ENCODE measurements at places on chromosomes 1 and 21.

- no peak for DNase-seq
Observed at GRCh38 chr21:17269760-17270159, 243.1 kb upstream of the CXADR start.

DNA sequence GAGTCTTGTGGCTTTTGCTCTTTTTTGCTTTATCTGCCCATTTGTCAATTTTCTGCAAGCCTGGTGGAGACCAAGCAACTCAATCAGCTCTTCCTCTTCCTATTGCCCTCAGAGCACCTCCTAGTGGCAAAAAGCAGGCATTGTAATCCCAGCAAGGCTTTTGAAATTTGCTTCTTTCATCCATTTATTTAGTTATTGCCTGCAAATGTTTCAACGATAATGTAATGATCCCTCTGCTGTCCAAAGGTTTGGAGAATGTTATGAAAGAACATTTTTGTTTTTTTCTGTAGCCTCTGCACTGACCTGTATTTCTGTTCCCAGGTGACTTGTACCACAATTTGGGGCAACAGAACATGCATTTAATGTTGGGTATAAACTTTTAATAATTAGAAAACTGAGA is 127.8 kb downstream of the GABPA start:
- DNase-seq = no peak

GRCh38 chr1:33684396-33685179 is 179.3 kb upstream of the HMGB4 start:
- no peak for DNase-seq

DNA sequence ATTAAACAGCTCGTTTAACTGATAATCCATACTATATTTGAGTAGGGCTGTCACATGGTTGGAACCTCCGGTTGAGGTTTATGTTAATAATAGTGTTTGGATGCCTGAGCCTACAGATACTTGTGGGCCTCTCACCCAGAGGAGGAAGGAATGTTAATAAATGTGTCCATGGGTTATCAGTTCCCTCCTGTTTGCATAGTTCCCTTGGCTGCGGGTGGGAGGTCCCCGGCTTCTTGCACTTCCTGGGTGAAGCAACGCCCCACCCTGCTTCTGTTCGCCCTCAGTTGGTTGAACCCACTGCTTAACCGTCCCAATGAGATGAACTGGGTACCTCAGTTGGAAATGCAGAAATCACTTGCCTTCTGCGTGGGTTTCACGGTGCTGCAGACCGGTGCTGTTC is 23.6 kb upstream of the GBP1 start:
- DNase-seq = no peak

- no peak for DNase-seq
Observed at GRCh38 chr1:186745531-186746146, 65.4 kb upstream of the PTGS2 start.

DNA sequence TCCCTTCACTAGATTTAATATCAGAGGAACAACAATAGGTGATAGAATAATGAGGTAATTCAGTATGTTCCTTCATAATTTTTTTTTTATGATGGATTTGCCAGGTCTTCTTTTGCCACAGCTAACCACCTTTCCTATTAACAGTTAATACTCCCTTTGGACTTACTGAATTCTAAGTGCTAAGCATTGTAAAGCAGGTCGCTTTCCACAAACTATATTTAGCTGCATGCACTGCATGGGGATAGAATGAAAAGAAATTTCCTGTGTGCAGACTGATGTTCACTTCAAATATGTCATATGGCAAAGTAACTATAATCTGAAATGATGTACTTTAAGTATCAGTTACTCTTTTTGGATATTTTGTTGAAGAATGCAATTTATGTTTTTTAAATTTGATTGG is 85.8 kb downstream of the GPR161 start:
- no peak for DNase-seq

GRCh38 chr1:147808025-147808424 is 47.6 kb upstream of the GJA5 start:
- DNase-seq = no peak

DNA sequence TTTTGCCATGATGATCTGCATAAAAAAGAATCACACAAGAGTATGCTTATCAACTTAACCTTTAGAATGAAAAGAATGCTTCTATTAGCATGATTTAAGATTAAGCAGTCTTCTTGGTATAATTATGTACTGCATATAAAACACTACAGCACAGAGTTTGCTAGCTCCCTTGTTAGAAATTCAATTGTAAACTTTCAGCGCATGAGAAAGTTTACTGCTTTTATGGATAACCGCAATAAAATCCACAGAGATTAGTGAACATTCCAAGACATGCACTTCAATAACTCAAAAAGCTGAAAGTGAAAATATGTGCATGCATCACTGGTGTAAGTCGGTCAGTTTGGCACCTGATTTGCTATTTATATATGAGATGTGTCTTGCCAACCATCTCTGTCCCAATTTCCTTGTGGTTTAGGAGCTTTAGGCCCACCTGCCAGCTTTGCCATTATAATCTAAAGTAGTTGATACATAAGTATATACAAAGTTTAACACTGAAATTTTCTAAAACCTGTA is 16.9 kb downstream of the CCT8 start:
- no peak for DNase-seq

DNA sequence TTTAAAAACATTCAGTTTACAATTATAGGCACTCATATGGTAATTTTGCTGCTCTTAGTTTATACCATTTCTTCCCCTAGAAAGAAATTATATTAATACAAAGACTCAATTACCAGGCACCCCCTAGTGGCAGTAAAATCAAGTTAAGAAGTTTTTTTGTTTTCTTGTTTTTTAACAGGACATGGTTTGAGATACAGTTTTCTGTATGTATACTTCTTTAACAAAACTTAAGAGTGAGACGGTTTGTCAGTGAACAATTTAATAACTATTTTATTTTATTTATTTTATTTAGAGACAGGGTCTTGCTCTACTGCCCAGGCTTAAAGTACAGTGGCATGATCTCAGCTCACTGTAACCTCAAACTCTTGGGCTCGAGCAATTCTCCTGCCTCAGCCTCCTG is 224.6 kb downstream of the FAF1 start:
- no peak for DNase-seq

GRCh38 chr1:39255222-39255621 is 50.7 kb downstream of the MACF1 start:
- no peak for DNase-seq

DNA sequence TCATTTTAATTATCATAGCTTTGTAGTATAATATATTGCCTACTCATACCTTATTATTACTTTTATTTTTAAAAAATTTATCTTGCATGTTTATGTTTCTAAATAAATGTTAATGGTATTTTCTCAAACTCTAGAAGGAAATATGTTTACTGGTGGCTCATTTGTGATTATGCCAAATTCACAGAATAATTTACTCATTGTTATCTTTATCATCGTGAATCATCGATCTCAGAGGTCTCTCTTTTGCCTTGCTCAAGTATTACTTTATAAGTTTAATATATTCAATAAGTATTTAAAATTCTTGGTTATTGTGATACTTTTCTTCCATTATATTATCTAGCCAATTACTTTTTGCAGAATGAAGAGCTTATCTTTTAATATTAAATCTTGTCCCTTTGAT is 836.7 kb upstream of the ADAMTS5 start:
- DNase-seq = no peak

DNA sequence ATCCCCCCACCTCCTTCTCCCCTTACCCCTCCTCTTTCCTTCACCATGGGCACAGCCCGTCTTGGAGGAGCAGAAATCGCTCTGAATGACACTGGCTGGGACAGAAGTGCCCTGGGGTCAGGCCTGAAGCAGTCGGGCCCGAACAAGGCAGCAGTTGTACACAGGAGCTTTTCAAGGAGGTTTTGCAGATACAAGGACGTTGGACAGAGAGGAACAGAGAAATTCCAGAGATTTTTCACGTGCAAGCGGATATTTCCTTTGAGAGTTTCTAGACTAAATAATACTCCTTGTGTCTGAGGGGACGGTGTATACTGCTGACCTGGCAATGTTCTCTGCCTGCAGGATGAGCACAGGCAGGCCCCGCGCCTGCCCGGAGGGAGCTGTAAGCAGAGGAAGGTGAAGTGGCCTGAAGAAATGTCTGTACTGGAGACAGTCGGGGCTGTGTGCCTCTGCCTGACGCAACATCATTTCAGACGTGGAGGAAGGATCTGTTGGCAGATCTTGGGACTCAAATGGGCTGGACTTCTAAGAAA is 95.3 kb upstream of the SLC25A33 start:
- DNase-seq = no peak

Data from HFF-Myc (cell line).